ENCODE measurements at places on chromosomes 16 and 17.
A peak's percentile ranks its signal among the peaks of the same experiment; 100 is the strongest.

GRCh38 chr16:48535831-48536613 is 74.0 kb downstream of the N4BP1 start:
- peak; percentile 86 for DNase-seq

- DNase-seq = no peak
These were observed 49.3 kb downstream of the ZNF652 start for GRCh38 chr17:49312722-49313121.

- DNase-seq = peak; percentile 67
These were observed 59.7 kb downstream of the RNF112 start for GRCh38 chr17:19470530-19471261.

DNA sequence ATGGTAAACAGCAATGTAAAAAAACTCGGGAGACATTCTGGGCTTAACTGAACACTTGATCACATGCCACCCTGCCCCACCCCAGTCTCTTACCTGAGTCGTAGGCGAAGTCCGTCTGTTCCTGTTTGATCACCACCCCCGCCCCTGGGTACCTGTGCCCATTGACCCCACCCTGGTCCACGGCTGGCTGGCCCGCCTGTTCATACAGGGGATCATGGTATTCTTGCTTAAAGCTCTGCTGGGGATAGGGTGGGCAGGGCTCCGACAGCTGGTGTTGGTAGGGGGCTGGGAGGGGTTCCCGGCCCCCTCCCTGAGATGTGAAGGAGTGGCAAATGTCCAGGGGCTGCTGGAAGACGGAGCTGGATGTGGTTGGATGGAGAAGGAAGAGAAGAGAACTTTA is 13.6 kb downstream of the ETV4 start:
- DNase-seq = no peak

GRCh38 chr17:55420776-55421178 is 858 bp downstream of the MMD start:
- DNase-seq = no peak

GRCh38 chr16:23060458-23061320 is 88.6 kb downstream of the USP31 start:
- DNase-seq = peak; percentile 62

DNA sequence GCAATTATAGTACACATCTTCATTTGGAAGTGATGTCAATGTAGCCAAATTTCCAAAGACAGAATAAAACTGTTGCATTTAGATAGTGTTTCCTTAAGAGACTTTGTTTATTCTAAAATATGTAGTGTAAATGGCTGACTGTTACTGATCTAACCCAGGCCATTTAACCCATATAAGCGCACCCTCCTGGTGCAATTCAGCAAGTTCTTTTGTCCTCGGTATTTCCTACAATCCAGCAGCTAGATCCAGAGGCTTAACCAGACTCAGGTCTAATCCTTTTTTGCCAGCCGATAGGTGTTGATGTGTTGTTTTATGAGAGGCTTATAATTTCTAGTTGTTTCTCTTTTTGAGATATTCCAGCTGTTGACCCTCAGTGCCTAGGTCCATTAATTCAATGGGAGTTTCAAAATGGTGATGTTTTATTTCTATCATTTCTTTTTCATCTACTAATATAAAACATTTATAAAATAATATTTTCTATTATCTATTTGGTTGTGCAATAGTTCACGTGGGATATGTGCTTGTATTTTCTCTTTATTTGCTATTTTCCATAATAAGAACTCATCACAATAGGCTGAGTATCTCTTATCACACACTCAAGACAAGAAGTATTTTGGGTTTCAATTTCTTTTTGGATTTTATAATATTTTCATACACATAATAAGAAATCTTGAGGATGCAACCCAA is 14.5 kb downstream of the ABCA9 start:
- DNase-seq = no peak

DNA sequence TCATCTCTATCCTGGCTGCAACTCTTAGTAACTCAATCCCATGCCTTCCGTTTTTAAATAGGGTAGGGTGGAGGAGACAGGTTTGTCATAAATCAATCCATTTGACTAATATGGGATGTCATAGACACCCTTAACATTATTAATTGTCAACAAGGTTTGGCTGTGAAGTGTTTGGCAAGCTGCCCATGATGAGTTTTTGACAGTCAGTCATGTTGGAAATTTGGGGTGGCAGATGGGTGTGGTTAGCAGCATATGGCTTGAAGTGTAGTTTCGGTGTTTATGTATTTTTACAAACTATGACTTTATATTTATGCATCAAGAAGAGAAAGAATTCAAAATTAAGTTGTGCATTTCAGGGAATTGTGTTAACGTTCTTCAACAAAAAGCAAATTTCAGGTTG is 221.8 kb upstream of the CDH5 start:
- peak; percentile 58 for DNase-seq
